ENCODE measurements at places on chromosomes 7 and 10. TPM values are rescaled to one million over a fixed set of nuclear protein-coding genes. Genes with fewer than 3 reads are reported as not detected.

The EGFR gene
- total RNA-seq: 1.5 TPM

The KCP gene
- not detected for total RNA-seq

The PAX4 gene
- not detected for total RNA-seq

The CBX3 gene
- total RNA-seq: 144 TPM

The GPR85 gene
- total RNA-seq: 0.19 TPM

The GPR15LG gene
- not detected for total RNA-seq

The RELN gene
- 1.9 TPM for total RNA-seq

Data from endothelial cell of coronary artery (primary cell).